ENCODE measurements at places on chromosomes 1 and 21.

DNA sequence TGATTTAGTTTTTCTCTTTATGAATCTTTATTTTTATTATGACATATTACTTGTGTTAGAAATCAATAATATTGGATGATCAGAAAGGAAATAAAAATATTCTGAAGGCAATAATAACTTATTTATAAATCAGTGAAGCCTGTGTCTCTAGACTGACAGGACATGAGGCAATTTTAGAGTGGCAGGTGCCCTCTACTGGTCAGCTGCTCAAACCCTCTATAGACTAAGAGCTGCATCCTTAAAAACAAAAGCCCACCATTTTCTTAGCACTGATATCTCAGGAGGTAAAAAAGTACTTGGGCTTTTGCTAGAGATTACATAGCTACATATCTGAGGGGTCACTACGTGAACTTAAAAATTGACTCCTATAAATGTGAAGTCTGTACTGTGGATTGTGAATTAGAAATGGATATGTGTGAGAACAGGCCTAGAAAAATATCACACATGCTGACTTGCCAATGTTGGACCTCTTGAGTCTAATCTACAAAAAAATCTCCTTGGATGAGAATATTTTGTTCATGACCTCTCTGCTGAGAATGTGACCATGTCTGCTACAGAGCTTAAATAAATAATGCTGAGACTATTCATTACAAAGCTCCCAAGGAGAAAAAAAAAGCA lies 597.9 kb upstream of the ADAMTS5 start:
- DNase-seq = no peak

DNA sequence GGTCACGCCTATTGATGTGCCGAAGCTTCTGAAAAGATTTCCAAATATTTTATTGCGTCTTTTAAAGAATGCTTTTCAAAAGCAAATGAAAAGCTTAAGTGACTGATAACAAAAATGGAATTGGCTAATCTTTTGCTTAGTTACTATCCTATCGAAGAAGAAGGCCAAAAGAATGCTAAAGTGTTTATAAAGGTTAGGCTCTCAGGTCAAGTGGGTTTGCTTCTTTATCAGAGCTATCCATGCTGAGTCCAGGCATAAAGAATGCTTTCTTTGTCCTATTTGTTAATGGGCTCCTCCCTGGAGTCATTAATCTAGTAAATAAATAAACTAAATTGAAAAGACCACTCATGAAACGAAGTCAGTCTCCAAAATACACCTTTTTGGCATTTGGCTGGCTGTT lies 133.4 kb upstream of the LYPLAL1 start:
- no peak for DNase-seq

DNA sequence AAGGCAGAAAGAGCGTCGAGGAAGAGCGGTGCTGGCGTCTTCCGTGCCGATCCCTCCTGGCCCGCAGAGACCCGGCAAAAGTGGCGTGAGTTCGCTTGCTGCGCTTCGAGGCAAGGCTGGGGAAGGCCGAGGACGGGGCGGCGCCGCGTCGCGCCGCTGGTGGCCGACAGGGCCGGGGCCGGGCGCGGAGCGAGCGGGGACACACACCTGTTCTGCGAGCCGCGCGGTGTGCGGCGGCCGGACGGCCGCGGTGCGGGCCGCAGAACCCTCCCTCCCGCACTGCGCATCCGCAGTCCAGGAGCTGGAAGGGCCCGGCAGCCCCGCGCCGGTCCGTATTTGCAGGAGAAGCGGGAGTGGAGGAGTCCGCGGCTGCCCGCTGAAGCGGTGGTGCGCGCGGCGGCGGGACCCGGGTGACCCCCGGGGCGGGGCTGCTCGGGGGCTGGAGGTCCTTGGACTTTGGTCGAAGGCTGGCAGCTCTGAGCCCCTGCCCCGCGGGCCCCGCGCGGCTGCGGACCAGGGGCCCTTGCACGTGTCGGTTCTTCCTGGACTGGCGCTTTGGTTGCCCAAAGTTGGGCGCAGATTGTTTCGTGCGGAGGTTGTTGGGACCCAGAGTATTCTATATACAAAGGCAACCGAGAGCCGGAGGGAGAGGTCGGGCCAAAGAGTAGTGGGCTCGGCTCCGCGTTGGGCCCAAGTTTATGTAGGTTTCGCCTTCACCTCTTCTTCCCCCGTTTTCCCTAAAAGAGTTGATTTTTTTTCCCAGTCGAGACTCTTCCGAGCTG lies 2.6 kb downstream of the RNF220 start:
- no peak for DNase-seq

GRCh38 chr1:69290291-69290690 lies 277.4 kb upstream of the LRRC7 start:
- no peak for DNase-seq

DNA sequence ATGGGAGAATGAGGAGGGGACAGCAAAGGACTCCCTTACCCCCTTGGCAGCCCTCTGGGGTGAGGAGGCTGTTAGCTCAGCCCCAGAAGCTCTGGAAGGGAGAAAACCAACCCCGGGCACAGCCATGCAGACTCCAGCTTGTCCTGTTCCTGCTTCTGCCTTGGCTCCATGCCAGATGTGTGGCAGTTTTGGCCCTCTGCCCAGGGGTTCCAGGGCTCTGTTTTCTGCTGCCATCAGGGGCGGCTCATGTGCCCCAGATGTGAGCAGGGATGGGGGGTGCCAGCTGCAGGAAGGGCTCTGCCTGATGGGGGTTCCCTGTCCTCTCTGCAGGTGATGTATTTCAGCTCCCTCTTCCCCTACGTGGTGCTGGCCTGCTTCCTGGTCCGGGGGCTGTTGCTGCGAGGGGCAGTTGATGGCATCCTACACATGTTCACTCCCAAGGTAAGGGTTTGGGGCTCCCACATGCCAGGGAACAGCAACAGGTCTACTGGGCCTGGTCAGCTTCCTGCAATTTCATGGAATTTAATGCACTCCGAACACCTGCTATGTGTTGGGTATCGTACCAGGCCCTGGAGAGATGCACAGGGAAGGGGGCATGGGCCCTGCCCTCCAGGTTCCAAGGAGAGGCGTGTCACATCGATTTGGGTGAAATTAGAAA lies 26.1 kb downstream of the SLC6A17 start:
- DNase-seq = no peak

DNA sequence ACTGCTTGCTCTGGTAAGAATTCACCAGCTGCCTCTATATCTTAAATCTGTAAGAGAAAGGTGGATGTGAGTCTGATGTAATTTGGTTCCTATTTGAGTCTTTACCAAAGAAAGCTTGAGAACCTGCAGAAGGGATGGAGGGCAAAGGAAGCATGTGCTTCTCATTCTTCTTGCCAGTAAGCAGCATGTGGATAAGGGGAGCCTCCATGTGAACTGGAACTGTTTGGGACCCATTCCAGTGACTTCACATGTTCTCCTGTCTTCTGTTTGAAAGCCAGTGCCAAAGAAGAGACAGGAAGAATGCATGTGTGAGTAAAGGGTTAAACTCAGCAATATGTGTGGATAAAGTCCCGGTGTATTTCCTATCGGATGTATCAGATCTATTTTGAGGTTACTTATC lies 119.6 kb upstream of the ADGRL2 start:
- DNase-seq = no peak

DNA sequence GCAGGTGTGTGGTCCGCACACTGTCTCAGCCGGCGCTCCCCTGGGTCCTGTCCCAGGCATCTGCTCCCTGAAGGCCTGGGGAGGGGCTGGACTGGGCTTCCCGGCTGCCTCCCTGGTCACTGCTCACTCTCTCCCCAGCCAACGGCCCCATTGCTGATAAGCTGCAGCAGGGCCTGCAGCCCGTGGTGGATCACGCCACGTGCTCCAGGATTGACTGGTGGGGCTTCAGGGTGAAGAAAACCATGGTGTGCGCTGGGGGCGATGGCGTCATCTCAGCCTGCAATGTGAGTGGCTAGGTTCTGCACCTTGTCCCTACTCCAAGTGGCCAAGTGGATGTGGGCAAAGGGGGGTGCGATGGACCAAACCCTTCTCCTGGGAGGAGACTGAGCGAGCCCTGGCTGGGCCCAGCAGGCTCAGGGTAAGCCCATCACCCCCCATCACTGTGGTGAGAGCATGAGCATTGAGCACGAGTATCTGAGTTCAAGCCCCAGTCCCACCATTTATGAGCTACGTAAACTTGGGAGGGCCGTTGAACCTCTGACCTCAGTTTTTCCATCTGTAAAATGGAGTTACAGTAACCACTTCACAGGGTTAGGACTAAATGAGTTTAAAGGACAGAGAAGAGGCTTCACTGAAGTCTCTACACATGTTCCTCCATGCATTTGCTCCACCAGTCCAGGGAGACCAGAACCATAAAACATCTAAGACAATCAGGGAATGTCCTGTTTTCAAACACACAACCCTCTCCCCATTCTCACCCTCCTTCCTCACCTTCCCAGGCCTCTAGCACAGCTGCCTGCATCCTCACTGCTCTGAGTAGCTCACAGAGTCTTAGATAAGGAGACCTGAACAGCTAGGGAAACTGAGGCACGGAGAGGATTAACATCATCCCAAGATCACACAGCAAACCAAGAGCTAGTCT lies 6.5 kb downstream of the CTRC start:
- no peak for DNase-seq

DNA sequence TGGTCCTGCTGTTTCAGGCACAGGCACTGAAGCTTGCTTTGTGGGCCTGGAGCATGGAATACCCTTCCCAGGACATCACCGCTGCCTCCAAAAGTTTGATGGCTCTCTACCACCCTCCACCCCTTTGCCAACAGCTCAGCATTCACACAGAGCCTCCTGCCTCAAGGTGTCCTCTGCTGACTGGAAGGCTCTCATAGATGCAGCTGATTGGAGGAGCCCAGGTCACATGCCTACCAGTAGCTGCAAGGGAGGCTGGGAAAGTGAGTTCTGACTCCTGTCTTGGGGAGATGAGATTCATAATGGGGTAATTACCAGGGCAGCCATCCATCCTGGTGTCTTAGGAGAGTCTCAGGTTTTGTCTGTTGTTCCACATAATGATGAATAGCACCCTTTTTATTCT lies 124.8 kb upstream of the GRIK3 start:
- no peak for DNase-seq

GRCh38 chr1:178323067-178323466 lies 173.7 kb downstream of the CLEC20A start:
- no peak for DNase-seq

GRCh38 chr1:40143891-40144575 lies 17.2 kb upstream of the RLF start:
- no peak for DNase-seq

- DNase-seq = peak; percentile 17
Observed at GRCh38 chr1:26789931-26790330, 2.2 kb downstream of the PIGV start.

DNA sequence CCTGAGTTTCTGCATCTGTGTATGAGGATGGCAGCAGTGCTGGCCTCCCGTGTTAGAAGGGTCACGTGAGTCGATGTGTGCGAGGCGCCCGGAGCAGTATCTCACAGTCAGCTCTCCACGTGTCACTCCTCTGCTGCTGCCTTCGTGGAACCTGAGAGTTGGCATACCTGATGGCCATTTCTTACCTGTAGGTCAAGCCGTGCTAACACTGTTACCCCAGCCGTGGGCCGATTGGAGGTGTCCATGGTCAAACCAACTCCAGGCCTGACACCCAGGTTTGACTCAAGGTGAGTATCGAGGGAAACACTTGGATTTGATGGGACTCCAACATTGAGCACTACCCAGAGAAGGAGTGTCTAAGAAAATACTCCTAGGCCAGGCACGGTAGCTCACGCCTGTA lies 10.7 kb downstream of the CDCA8 start:
- no peak for DNase-seq

DNA sequence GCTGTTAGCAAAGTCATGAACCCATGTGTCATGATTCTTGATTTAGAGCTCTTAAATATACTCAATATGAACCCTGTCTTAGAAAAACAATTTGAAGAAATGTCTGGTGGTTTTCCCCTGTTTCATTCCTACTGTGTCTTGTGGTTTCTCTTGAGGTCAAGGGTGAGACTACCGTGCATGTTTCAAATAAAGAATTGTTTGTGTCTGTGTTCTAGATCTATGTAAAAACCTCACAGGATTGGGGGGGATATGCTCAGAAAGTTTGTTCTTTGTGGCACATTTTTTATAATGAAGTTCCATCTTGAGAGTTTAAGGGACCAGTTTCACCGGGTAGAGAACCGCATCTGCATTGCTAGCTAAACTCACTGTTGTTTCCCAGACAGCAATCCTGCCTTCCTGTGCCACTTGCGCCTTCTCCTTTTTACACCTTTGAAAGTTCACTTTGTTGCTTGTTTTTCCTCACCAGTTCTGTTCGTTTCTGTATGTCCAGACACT lies 30.9 kb upstream of the CACYBP start:
- DNase-seq = no peak

DNA sequence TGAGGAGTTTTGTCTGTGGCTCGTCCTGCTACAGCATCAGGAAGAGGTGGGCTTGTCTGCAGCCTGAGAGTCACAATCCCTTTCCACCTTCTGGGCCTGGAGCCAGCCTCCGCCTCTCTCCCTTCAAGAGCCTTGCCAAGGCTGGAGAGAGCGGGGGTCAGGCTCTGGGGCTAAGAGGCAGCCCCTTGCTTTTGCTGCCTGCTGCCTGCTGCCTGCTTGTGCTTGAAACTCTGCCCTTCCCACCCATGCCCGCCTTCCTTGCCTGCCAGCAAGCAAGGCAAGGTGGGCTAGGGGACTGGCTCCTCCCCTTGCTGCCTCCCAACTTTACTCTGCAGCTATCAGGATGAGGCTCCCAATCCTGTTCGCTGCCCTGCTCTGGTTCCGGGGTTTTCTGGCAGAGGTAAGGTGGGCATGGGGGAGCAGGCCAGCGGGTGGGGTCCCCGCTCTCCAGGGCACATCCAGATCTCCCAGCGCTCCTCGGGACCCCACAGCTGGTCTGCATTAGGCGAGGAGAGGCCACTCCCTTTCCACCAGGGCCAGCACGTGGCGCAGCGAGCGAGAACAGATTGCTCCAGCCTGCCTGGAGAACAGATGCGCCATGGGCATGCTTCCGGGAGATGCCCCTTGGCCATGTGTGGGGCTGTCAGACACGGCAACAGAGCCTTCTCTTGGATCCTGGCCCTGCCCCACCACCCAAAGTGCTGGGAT lies 7.5 kb upstream of the PTPN7 start:
- no peak for DNase-seq

- peak; percentile 24 for DNase-seq
Observed at GRCh38 chr1:215530401-215530984, 36.6 kb upstream of the KCTD3 start.

GRCh38 chr1:243433737-243434370 lies 178.0 kb downstream of the SDCCAG8 start:
- DNase-seq = no peak

- peak; percentile 89 for DNase-seq
Observed at GRCh38 chr1:6743189-6744101, 41.8 kb upstream of the CAMTA1 start.

GRCh38 chr21:42042651-42043050 lies 28.5 kb upstream of the UMODL1 start:
- no peak for DNase-seq

All from GF-D8 (cell line).